Psoas muscle (tissue), 8 donors: ENCODE measurements at places on chromosomes 12 and 14. TPM values are rescaled to one million over a fixed set of nuclear protein-coding genes. Genes with fewer than 3 reads are reported as not detected.

DNA sequence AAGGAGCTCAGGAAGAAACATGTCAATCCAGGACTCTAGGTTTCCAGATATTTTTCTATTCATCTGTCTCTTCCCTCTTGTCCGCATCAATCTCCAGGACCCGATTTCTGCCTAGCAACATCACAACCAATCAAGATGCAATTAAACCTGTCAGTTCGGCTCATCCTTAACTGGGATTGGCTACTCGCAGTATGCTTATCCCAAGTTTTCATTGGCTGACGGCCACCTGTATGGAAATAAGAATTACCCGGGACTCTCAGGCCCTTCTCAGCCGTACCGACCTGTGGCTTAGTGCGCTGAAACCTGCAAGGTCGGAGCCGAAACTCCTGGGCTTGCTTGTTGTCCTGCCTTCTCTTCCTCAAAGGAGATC lies 20.4 kb upstream of the ATP5MC2 start:
- DNase-seq: no peak

SYCP3 gene
- not detected for polyA plus RNA-seq

FGF6 gene
- 1.2 TPM for polyA plus RNA-seq

GRCh38 chr12:122174155-122174845 lies at the start of gene IL31:
TSS of gene IL31 (minus strand) at chr12:122174221. CDS start at chr12:122174172, 49 bp downstream.
- no peak for DNase-seq

GRCh38 chr14:105938055-105938863 lies 411.9 kb downstream of the TMEM121 start:
- DNase-seq: no peak

- DNase-seq: no peak
These were observed 81.4 kb upstream of the KRR1 start for GRCh38 chr12:75592638-75593335.

DNA sequence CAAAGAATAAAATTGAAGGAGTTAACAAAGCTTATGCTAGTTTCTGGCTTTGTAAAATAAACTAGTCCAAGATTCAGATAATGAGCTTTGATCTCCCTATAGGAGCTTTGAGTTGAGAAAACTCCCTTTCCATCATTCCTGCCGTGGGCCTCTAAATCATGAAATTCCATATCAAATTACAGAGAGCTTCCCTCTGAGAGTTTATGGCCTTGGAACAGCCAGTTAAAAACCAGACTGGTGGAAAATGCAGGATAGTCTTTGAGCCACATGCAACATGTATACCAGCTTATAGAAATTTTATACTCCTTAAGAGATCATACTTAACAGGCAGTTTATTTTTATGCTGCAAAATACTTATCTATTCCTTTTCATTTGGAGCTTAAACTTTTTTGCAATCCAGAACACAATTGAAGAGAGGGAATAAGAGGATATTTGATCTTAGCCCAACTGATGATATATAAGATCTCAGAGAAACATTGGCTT lies 175.8 kb upstream of the ATP2B1 start:
- no peak for DNase-seq

KRT78 gene
- not detected for polyA plus RNA-seq

DNA sequence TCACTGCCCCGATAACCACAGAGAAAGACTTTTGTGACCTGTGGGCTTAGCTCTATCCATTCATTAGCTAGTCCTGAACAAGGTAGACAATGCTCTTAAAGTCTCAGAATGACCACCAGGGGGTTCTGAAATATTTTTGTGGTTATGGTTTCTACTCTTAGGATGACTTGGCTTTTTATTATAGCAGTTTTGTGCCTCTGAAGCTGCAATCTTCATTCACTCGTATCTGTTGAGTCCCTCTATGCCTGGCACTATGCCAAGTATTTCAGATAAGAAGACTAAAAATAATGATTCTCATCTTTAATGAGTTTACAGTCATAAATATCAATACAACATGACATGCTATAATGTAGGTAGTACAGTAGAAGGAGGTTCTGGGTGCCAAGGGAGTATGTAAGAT lies 130.8 kb upstream of the TRHDE start:
- DNase-seq: no peak

SOX5 gene
- polyA plus RNA-seq: 0.39 TPM

DNA sequence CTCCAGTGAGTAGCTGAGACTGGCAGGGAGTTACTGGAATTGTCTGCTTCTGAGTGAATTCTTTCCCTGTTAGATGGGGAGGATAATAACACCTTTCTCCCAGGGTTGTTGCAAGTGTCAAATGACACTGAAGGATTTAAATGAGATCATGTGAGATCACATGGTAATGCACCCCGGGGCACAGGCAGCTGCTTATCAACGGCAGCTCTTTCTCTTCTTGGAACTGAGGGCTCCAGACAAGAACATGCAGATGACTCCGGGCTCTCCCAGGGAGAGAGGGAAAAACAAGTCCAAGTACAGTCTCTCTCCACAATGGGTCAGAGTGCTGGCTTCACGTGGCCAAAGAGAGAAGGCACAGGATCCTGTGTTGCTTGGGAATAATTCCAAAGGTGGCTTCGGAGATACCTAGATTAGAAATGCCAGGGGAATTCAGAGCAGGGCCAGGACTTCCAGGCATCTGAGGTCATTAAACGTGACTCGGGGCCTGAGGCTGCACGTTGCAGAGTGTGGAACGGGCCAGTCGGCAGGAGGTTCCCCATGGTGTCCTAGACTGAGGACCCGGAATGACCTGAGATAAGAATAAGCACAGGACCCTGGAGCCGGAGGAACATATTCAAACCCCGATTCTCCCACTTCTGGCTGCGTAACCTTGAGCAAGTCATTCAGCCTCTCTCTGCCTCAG lies 109.2 kb downstream of the PRMT8 start:
- DNase-seq: no peak

DNA sequence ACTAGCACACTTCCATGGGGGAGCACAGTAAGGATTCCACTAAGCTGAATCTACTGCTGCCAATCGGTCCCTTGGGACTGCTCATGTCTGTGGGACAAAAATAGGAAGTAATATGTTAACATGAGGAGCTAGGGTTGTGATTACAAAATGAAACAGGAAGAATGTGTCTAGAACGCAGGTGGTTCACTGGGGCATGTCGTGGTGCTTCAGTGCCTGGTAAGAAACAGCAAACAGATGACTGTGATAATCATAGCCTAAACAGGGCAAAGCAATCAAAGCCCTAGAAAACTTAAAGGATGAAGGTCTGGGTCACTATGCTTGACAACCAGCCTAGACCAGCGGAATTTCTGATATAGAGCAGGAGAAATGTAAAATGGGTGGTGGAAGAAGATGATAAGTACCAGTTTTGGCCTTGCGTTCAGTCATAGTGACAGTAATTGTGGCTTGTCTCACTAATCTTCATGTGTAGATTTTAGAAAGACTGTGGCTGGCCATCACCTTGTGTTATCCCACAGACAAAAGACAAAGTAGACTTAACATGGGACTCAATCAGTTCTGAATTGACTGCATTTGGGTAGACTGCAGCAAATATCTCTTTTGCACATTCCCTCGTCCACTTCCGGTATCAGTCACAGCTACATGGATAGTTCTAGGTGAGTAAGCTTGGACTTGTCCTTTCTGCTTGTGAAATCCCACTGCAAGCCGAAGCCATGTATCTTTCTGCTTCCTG lies 51.4 kb downstream of the WASHC3 start:
- DNase-seq: no peak

GRCh38 chr14:90587918-90588317 lies 191.1 kb downstream of the CALM1 start:
- DNase-seq: peak; percentile 91

- no peak for DNase-seq
These were observed 66.6 kb downstream of the KDM2B start for GRCh38 chr12:121514184-121514742.

GRCh38 chr12:114697243-114697716 lies 13.3 kb upstream of the TBX3 start:
- no peak for DNase-seq

DNA sequence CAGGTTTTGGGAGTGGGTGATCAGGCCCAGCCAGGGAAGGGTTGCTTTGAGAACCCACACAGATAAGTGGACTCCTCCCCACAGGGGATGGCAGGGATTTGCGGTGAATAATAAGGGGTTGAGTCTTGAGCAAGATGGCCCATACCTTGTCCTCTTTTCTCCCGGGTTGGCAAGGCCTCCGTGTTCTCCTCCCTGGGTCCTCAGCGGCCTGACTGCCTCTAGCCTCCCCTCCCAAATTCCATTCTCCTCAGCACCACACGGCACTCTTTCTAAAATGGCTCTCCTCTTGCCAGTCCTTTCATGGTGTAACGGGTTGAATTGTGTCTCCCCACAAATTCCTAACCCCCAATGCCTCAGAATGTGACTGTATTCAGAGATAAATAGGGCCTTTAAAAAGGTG lies 70.0 kb downstream of the CHST11 start:
- no peak for DNase-seq

- DNase-seq: no peak
These were observed 477.5 kb upstream of the GARIN6 start for GRCh38 chr12:99170037-99170436.

ESRRB gene
- polyA plus RNA-seq: 1.5 TPM

- peak; percentile 77 for DNase-seq
These were observed at the start of gene VSIG10 for GRCh38 chr12:118103601-118104382. TSS of gene VSIG10 (minus strand) at chr12:118104011. CDS start at chr12:118103671, 340 bp downstream.

ADAMTS20 gene
- 0.01 TPM for polyA plus RNA-seq
